HCT116 (cell line): ENCODE measurements at places on chromosomes 2 and 18. TPM values are rescaled to one million over a fixed set of nuclear protein-coding genes. Genes with fewer than 3 reads are reported as not detected.

DNA sequence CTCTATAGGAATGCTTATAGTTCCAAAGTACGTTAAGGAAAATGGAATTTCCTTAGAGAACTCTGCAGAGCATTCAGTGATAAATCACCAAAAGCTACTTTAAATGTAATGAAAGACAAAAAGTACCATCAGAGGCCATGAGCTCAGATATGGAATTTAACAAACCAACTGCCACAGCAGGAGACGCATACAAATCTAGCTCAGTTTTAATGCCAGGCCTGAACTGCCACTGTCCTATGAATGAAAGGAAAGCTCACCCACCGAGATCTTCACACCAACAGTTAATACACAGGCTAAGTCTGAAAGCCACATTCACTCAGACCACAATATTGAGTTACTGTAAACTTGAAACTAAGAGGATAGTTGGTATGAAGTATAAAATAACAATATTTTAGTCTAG lies 126.8 kb downstream of the ZNF516 start:
- no peak for DNase-seq

- no peak for DNase-seq
Observed at GRCh38 chr18:60984510-60984909, 348.7 kb upstream of the CDH20 start.

Gene REG3A
- not detected for total RNA-seq

- no peak for DNase-seq
Observed at GRCh38 chr2:152322222-152322621, 12.8 kb upstream of the FMNL2 start.

GRCh38 chr18:22349966-22350365 lies 67.7 kb downstream of the CTAGE1 start:
- DNase-seq = no peak

Gene COLEC11
- 0.15 TPM for total RNA-seq

DNA sequence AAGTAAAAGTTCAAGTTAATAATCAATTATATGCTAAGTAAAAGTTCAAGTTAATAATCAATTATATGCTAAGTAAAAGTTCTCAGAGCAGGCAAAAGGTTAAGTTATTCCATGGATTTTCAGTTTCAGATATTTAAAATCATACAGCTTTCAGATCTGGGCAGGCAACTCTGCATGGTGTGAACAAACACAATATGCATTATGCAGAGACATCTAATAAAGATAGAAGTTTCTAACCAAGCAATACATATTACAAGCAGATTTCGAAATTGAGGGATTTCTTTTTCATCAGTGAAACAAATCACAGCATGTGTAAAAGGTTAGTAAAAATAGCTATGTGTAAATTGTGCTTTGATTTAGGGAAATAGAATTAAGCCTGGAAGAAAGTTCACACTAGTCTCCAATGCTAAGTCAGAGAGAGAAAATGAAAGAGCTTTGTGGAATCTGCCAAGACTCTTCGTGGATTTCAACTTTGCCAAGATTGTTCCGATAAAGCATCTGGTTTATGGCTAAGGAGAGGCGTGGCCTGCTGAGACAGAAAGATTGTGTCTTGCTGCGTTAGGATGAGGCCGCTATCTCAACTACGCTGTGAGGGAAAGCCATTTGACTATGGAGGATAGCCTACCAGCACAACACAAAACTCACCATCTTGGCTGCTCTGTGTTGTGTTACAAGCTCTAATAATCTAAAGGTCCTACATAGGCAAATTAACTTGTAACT lies 60.1 kb upstream of the SLC16A14 start:
- no peak for DNase-seq

Gene PAX3
- total RNA-seq = not detected

Gene NDC80
- total RNA-seq = 46.0 TPM

DNA sequence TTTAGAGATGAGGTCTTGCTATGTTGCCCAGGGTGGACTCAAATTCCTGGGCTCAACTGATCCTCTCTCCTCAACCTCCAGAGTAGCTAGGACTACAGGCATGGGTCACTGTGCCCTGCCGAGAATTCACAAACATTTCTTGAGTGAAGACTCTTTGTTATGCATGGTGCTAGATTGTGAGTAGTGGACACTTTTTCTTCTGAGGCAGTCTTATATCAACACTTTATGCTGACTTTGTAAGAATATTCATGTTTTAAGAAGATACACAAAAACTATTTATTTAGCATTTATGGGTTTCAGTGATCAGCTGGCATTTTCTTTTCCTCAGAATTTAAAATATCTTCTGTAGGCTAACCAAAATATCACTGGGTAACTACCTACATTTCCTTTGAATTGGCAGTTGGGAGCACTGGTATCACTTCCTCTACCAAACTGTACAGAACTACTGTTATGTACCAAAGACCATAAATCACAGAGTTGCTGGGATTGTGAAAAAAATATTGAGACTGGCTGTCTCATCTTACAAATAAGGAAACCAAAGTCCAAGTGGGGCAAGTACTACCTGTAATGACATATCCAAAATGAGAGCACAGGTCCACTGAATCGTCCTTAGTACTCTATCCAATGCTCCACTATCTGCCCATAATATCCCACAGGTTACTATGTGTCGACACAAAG lies 34.0 kb downstream of the DOCK10 start:
- DNase-seq = no peak
